ENCODE measurements at places on chromosomes 7 and 10.

- no peak for DNase-seq
These were observed 5.8 kb upstream of the PRTFDC1 start for GRCh38 chr10:24958091-24958720.

- DNase-seq: no peak
These were observed 3.6 kb upstream of the GRID2IP start for GRCh38 chr7:6554848-6555247.

DNA sequence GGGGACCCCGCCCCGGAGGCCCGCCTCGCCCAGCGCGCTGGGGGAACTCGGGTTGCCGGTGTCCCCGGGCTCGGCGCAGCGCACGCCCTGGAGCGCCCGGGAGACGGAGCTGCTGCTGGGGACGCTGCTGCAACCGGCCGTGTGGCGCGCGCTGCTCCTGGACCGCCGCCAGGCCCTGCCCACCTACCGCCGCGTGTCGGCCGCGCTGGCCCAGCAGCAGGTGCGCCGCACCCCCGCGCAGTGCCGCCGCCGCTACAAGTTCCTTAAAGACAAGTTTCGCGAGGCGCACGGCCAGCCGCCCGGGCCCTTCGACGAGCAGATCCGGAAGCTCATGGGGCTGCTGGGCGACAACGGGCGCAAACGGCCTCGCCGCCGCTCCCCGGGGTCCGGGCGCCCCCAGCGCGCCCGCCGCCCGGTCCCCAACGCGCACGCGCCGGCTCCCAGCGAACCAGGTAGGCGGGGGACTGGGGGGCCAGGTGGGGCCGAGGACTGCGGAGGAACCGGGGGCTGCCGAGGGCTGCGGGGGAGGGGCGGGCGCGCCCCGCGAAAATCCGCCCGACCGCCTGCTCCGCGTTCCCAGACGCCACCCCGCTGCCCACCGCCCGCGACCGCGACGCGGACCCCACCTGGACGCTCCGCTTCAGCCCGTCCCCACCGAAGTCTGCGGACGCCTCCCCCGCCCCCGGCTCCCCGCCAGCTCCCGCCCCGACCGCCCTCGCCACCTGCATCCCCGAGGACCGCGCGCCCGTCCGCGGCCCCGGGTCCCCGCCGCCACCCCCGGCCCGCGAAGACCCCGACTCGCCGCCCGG lies 574 bp downstream of the UTF1 start:
- DNase-seq: no peak

- DNase-seq: peak; percentile 55
These were observed 14.7 kb upstream of the TMEM236 start for GRCh38 chr10:17737027-17737965.

DNA sequence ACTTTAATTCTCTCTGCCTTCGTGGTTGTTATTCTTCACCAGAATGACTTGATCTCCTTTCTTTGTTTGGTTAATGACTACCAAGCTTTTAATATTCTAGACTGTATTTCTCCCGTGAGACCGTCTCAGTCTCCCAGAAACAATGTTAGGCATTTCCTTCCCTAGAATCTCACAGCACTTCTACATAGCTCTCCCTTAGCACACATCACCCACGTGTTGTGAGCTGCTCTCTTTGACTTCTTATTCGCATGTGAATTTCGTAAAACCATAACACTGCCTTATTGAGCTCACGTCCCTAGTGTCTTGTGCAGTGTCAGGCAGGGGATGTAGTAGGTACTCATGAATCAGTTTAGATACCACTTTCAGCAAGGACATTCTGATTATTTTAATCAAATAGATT lies 57.5 kb upstream of the MGAM2 start:
- DNase-seq: no peak

- DNase-seq: no peak
These were observed 187.4 kb upstream of the PDE1C start for GRCh38 chr7:32257621-32258020.

- no peak for DNase-seq
These were observed 257.0 kb upstream of the ZNF32 start for GRCh38 chr10:43905512-43906236.

- no peak for DNase-seq
These were observed 159.9 kb downstream of the FGFR2 start for GRCh38 chr10:121438333-121438732.

DNA sequence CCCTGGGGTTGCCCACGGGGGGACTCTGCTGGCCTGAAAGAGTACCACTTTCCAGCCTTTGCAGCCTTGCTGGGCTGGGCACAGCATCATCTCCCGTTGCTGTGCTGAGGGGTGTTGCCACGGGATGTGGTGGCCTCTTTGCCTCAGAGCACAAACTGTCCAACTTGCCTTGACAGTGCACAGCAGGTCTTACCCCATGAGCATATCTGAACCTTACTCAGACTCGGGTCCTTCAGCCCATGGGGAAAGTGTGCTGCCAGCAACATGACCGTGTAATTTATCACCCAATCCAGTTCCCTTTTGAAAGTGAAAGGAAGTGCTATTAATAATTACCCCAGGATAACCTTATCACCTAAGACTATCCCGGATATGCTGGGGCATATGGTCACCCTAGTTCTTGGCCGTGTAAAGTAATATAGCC lies 46.8 kb downstream of the TBXAS1 start:
- DNase-seq: no peak

- no peak for DNase-seq
These were observed 8.8 kb downstream of the BAG3 start for GRCh38 chr10:119659951-119660350.

GRCh38 chr7:116782177-116782711 lies 80.1 kb upstream of the CAPZA2 start:
- no peak for DNase-seq

DNA sequence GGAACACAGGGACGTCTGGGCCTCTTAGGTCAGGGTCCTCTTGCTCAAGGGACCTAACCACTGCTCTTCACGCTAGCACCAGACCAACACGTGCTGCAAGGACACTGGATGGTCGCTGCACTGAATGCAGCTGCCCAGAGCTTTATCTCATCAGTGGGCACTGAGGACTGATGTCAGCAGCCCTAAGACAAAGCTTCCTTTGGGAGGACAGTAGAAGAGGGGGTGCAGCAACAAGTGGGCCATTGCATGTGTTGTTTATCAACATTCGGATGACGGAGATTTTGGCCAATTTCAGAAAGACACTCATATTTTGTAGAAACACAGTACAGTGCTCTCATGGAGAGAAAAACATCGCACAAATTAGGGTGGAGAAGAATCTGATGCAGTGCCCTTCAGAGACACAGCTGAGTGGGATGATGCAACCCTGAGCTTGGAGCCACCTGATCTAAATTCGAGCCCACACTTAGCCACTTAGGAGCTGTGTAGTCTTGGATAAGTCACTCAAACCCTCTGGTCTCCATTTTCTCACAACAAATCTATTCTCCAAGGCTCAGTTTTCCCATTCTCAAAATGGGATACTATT lies 1.7 kb downstream of the OPALIN start:
- DNase-seq: no peak

- DNase-seq: no peak
These were observed 22.5 kb downstream of the ADCY1 start for GRCh38 chr7:45596665-45597095.

DNA sequence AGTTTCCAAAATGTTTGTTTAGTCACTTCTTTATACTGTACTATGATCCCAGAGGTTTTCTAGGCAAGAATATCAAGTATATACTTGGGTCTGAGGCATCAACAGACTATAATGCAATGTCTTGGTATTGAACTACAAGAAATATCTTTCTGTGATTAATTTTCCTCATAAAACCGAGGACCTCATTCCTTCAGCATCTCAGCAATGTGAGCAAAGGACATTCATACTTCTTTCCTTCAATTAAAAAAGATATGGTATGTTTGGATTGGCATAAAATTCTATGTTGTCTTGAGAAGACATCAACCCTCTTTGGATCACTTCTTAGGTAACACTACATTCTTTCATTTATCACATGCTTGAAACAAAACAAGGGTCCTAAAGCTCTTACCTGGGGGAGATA lies 524.5 kb downstream of the PHTF2 start:
- DNase-seq: no peak

DNA sequence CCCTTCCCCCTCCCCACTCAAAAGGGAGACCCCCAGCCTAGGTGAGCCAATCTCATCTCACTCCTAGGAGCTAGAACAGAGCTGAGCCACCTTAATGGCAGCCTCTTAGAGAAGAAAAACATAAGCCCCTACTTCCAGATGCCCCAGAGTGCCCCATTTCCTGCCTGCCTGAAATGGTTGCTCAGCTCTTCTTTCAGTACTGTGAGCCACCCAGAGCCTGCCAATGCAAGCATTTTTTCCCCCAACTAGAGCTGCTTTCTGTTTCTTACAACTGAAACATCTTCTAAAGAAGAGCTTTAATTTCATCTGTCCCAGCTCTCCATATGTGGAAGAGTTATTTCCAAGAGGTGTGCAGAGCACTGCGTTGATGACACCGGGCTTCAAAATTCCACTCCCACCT lies 136.7 kb downstream of the PLPP4 start:
- DNase-seq: peak; percentile 67

DNA sequence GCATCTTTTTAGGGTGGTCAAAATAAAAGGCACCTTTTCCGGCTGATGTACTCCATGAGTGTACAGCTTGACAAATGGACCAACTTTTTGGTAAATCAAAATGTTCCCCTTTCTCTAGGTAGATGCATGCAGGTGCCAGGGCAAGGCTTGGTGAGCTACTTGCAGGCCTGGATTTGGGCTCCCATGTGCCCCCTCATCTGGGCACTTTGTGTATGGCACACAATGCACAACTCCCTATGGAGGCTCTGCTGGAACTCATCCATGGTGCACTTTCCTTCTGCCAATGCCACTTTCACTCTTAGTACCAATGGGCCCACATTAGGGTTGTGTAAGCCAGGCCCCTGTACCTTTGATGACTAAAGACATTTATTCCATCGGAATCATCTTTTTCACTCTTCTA lies 300.8 kb downstream of the SDHAF3 start:
- no peak for DNase-seq

- DNase-seq: no peak
These were observed 48.6 kb upstream of the MKLN1 start for GRCh38 chr7:131279044-131279443.

- DNase-seq: no peak
These were observed 307.4 kb upstream of the ZMIZ1 start for GRCh38 chr10:78761311-78761781.

- DNase-seq: no peak
These were observed 18.4 kb downstream of the GIMAP5 start for GRCh38 chr7:150755473-150756099.

GRCh38 chr10:69232252-69232651 lies 12.1 kb downstream of the HKDC1 start:
- no peak for DNase-seq

DNA sequence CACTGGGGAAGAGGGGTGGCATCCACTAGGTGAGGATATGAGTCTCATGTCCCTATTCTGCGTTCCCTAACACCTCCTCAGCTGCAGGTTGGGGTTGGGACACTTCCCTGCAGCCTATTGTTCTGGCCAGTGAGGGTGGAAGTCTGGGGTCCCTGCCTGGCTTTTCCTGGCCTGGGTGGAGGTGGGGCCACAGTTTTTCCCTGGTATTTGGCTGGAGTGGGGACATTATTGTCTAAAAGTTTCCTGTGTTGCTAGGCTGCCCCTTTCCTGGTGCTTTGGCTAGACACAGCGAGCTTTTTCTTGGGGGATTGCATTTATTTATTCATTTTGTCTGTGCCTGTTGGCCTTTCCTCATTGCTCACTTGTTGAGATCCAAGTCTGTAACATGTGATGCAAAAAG lies 559.5 kb upstream of the IGFBP3 start:
- no peak for DNase-seq

GRCh38 chr10:86801995-86802394 lies 45.6 kb downstream of the BMPR1A start:
- no peak for DNase-seq

DNA sequence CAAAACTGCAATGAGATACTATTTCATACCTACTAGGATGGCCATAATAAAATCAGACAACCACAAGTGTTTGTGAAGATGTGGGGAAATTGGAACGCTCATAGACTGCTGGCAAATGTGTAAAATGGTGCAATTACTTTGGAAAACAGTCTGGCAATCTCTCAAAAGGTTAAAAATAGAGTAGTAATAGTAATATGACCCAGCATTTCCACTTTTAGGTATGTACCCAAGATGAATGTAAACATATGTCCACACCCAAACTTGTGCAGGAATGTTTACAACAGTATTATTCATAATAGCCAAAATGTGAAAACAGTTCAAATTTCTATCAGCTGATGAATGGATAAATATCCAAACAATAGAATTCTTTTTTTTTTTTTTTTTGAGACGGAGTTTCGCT lies 731.6 kb upstream of the ANKRD30A start:
- no peak for DNase-seq

GRCh38 chr7:129951226-129952085 lies 1.3 kb downstream of the UBE2H start:
- peak; percentile 51 for DNase-seq

DNA sequence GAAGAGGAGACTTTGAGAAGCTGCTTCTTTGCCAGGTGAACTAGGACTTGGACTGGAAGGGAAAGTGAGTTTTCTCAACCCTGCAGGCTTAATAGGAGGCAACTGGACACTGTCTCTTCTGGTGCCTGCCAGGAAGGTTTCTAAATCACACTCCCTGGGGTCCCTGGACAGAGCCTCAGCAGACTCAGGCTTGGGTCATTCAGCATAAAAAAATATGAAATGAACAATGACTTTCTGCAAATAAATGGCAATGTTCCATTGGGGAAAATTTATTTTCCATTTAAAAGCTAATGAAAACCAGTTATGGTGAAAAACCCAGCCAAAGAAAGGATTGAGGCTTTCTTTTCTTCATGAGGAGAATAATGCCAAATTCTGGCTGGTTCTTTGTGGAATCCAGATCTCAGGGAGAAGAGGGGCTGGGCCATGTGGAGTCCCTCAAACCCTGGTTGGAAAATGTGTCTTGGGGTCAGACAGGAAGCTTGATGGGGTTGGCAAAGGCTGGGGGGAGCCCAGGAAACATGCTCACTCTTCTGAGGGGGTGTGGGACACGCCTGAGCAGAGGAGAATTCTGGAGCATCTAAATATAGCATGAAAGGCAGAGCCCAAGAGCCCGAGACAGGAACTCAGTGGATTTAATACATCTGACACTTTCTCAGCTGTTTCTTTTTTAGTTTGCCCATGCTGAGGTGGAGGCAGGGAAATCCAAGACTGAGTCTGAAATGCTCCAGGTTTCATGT lies 65.2 kb upstream of the EMX2 start:
- DNase-seq: no peak

GRCh38 chr7:98456866-98457265 lies 56.0 kb upstream of the BAIAP2L1 start:
- DNase-seq: no peak

DNA sequence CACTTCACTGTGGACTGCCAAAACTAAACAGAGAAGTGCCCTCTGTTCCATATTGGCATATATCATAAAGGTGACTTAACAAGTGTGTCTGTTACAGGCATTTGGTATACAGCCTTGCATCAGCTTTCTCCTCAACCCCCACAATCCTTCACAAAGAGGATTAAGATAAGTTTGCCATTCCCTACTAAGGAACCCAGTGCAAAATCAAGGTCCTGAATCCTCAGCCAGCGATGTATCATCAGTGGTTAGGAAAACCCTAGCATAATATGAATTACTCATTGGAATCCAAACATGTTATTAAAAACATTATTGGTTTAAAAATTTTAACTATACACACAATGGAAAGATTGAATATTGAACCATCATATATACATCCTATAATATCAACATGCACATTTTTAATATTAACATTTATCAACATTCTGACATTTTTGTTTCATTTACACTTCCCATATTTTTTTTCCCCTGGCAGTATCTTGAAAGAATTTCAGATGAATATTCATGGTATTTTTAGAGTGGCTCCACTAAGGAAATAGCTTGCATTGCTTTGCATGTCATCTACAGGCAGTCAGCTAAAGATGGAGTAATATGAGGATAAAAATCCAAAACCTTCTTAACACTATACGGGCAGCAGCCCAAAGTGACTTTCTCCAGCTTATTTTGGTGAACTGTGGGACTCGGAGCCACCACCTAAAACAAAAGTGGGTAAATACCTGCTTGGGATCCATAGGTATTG lies 215.6 kb upstream of the CHRM2 start:
- no peak for DNase-seq
